Stimulated activated CD4-positive, alpha-beta T cell treated with anti-CD3 and anti-CD28 coated beads, Interleukin-2, amount 100 ng/mL, for 48 hours (primary cell): ENCODE measurements at places on chromosomes 3 and 15.

- DNase-seq, result no peak
Observed at GRCh38 chr3:18853269-18853668, 295.0 kb upstream of the KCNH8 start.

GRCh38 chr15:61748529-61748928 lies 311.7 kb downstream of the VPS13C start:
- DNase-seq, result no peak

DNA sequence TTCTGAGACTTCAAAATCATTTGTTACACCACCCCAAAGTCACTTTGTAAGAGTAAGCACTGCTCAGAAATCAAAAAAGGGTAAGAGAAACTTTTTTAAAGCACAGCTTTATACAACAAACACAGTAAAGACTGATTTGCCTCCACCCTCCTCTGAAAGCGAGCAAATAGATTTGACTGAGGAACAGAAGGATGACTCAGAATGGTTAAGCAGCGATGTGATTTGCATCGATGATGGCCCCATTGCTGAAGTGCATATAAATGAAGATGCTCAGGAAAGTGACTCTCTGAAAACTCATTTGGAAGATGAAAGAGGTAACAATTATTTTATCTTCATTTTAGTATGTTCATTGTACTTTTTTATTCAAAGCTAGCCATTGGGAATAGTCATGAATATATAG lies 32.6 kb downstream of the BLM start:
- DNase-seq, result no peak

GRCh38 chr3:169295912-169296570 lies 367.5 kb downstream of the MECOM start:
- DNase-seq, result no peak

DNA sequence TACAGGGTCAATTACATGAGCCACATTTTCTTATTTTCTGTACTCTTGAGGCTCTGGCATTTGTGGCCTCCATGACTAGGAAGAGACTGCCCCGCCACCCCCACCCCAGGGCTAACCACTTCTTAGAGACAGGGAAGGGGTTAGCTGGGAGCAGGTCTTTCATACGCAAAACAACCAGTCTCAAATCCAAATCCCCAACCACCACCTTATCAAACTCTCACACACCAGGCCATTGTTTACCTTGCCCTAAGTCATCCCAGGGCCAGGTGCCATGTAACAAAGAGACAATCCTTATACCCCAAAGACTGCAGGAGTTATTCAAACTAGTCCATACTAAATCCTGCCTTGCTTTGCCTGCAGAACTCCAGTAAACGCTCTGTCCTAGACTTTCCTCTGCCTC lies 77.8 kb downstream of the B3GNT5 start:
- DNase-seq, result no peak

DNA sequence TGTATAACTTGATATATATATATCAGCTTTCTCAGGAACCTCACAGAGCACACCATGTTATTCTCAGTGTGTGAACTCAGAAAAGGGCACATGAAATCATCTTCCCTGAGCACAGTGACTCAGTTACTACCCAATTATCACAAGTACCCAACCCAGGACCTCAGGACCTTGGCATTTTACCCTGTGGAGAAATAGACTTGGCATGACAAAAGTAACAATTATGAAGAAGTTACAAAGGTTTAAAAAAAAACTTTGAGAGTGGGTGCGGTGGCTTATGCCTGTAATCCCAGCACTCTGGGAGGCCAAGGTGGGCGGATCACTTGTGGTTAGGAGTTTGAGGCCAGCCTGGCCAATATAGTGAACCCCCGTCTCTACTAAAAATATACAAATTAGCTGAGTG lies 52.4 kb downstream of the ONECUT1 start:
- DNase-seq, result no peak

DNA sequence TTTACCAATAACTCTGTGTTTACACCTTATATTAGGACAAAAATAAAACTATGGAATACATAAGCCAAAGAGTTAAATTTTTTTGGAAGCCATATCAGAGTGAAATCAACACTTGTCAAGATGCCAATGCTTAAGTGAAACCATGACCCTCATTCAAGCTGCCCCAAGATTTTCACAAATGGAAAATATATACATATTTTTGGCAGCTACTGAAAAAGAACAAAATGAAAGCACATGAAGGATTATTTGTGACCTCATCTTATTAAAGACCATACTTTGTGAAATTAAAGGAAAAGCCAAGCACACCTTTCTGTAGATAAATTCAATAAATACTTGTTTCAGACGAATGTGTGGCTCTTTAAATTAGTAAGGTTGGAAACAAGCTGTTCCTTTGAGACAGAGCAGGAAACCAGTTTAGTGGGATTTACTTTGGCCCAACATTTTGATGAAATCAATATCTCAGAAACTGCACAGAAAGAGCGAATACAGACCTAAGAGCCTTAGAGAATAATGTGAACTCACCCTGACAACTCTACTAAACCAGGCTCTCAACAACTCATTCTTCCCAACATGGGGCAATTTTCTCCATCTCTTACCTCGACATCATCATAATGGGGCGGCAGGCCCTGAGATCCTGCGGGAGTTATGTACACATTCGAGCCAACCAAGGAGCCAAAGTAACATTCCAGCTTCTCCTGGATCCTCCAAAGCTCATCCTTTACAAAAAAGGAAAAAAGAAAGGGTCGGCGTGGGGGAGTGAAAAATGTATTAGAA lies 11.1 kb downstream of the RIOX2 start:
- DNase-seq, result no peak

- DNase-seq, result no peak
Observed at GRCh38 chr15:68214838-68215254, 9.7 kb upstream of the CALML4 start.

GRCh38 chr3:52468336-52468735 lies 12.9 kb downstream of the NISCH start:
- no peak for DNase-seq
